ENCODE measurements at places on chromosomes 1 and 21. TPM values are rescaled to one million over a fixed set of nuclear protein-coding genes. Genes with fewer than 3 reads are reported as not detected.

RNF11 gene
- 110 TPM for polyA plus RNA-seq

ZSWIM5 gene
- polyA plus RNA-seq: 0.34 TPM

DNA sequence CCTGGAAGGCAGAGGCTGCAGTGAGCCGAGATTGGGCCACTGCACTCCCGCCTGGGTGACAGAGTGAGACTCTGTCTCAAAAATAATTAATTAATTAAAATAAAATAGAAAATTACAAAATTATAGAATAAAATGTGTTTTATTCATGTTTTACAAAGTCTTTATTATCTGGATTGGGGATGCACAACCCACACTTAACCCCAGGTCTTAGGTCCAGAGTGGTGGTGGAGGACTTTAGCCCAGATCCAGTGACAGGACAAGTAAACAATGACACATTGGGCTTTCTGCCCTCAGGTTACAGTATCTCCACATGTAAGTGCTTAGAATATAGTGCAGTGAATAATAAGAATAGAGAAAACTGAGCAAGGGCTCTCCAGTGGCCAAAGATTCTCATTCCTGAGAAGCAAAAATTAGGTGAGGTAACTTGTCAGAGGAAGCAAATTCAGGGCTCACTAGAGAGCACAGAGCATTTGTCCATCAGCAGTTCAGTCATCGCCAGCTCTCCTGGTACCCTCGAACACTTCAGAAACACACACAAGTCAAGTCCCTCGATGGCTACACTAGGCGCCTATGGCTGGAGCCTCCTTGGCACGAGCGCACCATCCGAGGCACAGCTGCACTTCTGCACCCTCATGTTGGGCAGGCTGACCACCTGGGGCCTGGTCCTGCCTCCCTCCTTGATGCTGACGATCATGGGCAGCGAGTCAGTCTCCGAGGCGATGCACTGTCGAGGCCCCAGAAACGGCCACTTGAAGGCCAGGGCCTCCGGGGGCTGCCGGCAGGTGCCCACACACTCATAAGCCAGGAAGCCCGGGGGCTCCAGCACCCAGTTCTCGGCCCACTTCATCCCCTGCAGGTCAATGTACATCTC is 2.6 kb downstream of the LEFTY1 start:
- no peak for DNase-seq

GRCh38 chr21:34970566-34970965 is 78.5 kb downstream of the RUNX1 start:
- no peak for DNase-seq

- no peak for DNase-seq
Measured at GRCh38 chr1:184890539-184890973, 83.8 kb downstream of the NIBAN1 start.

DNA sequence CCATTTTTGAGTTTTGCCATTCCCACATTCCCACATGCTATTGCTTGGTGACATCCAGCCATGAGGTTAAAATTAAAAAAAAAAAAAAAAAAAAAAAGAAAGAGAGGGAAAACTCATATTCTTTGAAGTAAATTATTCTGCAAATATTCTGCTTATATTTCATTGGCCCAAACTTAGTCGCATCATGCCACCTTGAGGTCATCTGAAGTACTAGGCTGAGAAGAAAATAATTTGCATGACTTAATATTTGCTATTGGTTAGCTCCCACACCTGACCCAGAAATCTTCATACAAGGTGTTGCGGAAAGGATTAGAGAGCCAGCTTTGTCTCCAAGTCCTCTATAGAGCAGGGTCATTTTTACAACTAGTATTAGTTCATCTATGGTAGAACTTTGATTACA is 2206.0 kb downstream of the MRPL39 start:
- no peak for DNase-seq

DNA sequence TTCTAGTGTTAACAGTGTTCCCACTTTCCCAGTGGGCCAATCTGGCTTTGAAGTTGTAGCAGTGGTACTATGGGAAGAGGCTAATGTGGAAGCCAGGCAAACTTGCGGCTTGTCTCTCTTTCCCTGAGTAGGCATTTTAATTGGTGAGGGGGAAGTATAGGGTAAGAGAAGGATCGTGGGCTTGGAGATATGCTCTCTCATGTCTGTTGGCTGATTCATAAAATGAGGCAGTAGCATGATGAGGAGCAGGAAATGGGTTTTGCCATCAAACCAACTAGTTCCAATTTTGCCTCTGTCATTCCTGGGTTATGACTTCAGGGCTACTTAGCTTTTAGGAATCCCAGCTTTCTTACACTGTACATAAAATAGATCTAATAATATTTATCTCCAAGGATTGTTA is 12.1 kb downstream of the C8A start:
- no peak for DNase-seq

DNA sequence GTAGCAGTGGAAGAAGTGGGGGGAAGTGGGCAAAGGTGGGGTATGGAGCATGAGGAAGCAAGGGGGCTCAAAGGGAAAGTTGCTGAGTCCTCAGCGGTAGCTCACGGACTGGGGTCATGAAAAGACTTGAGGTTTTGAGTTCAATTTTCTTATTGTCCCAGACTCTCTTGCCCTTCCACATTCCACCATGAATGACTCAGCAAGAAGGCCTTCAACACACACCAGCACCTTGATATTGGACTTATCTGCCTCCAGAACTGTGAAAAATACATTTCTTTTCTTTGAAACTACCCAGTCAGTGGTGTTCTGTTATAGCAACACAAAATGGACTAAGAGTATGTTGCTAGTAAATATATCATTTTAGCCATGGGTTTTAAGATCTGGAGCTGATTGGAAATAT is 17.3 kb upstream of the RHBDL2 start:
- DNase-seq: no peak

DNA sequence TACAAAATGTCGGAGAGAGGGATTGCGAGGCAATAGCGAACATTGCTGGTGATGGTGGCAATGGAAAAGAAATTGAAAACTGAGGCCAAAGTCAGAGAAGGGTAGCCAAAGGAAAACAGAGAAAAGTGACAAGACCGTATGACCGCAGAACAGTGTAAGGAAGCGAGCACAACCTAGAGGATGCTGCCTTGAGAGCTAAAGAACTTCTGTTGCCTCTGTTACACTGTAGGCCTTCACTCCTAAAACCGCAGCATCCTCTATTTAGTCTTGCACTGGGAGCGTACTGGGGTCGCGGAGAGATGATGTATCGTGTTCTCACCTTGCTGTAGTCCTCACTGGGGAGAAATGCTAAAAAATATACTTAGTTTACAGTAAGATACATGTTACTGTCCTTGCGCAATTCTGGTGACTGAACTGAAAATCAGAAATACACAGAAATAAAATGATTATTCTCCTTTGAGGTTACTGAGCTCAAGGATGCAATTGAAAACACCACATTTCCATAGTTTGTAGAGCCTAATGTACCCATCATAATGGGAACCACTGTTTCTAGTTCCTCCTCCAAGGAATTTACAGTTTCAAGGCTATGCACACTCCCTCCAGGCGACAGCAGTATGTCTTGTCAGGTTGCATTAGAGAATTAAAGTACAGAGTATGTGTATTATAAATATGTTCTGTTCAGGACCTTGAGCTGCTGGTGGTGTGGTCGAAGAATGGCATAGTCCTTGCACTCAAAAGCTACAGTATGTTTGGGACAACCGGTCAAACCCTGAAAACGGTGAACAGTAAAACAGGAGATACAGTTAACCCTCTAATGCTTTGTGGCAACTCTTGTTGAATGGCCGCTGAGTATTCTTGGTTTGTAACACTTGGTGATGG is 1.3 kb downstream of the NEK7 start:
- DNase-seq: no peak

- no peak for DNase-seq
Measured at GRCh38 chr1:22595108-22595507, 31.8 kb downstream of the EPHA8 start.

DNA sequence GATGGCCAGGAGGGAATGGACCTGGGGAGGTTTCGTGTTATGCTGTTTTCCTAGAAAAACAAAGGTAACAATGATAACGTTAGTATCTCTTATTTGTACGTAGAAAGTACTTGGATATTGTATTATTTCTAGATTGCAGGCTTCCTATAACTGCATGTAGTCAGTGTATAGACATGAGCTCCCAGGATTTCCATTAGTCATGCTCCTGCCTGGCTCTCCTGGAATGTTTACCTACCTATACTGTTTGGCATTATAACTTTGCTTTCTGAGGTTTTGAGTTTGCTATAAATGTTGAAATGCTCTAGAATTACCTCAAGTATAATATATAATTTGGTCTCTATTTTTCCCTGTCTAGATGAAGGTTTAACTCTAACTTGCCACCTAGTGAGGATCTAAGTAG is 66.1 kb downstream of the TTC3 start:
- DNase-seq: no peak

- DNase-seq: no peak
Measured at GRCh38 chr1:56302878-56303277, 276.5 kb downstream of the PLPP3 start.

DNA sequence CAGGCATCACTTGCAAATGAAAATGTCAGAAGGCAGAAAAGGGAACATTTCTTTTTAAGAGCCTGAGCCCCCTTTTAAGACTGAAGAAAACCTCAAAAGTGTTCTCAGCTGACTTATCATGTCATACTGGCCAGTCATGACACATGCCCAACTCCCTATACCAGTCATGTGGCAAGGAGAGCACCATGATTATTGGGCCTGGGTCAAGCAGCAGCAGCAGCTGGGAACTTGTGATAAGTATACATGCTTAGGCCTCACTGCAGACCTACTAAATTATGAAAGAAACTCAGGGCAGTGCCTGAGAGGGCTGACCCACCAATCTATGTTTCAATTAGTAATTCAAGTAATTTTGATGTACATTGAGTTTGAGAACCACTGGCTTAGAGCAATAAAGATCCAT is 8.6 kb downstream of the RO60 start:
- no peak for DNase-seq

DNA sequence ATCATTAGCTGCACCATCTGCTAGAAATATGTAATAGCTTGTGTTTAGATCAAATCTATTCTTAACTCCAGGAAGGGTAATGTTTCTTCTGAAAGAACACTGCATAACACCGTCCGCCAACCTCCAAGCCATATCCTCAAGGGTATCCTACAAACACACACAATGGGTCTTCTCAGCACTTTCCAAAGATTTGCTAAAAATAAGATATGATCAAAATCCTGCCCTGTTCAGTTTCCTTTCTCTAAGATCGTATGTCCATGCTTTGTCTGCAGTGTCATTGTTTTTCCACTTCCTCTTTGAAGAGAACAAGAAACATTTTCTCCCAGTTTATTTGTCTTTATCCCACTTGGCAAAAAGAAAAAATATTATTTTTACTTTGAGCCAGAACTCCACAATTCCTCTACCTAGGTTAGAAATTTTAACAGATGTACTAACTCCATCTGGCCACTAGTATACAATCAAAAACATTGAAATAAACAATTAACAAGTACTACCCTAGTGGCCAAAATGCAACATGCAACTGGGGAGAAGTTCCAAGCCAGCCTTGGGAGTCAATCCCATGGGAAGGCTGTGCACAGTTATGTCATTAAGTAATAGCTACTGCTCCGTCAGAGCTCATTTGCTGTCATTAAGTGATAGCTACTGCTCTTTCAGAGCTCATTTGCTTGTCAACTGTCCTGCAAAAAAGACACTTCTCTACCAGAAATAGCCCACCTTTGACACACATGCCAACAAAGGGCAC is 37.8 kb downstream of the FRRS1 start:
- DNase-seq: no peak

DNA sequence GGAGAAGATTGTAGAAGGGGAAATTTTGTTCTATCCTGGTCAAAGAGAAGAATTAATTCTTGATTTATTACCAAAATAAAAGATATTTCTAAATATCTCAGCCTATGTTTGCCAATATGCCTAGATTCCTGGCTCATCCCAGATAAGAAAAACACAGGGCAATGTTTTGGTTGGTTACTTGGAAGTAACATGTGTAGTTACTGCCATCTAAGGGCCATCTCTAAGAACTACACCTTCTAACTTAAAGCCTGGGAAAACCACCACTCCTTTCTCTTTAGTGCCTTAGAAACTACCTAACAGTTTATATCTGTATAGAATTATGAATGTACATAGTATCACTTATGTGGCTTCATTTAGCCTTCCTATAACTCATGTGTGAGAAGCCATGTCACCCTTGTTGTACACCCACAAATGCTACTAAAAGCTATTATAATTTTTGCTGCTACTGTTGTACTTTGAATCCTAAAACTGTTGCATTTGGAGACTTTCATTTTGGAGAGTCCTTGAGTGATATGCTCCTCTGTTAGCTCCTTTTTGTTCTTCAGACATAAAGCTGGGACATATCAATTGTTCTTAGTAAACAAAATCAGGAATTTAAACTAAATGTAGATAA is 4.5 kb downstream of the AIM2 start:
- peak; percentile 30 for DNase-seq

DNA sequence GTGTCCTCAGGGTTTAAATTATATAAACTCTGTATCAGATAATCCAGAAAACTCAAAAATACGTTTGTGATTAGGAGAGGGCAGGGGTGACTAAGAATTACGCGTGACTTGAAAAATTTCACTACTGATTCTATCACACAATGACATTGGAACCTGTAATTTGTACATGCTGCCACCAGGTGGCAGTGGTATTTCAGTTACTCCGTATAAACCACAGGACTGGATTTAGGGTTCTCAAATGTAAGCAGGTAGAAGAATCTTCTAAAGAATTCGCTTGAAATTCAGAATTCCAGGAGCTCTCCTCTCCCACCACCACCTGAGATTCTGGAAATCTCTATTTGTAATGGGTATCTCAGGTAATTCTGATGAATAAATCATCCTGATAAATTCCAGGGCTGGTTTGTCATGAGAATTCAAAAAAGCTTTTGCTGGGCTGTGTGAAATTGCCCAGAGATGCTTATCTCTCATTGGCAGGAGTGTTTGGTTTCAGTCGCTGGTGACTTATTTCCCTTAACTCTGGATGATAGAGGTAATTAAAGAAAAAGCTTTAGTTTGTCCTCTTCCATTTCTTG is 1.7 kb upstream of the KRTAP7-1 start:
- DNase-seq: no peak

DNA sequence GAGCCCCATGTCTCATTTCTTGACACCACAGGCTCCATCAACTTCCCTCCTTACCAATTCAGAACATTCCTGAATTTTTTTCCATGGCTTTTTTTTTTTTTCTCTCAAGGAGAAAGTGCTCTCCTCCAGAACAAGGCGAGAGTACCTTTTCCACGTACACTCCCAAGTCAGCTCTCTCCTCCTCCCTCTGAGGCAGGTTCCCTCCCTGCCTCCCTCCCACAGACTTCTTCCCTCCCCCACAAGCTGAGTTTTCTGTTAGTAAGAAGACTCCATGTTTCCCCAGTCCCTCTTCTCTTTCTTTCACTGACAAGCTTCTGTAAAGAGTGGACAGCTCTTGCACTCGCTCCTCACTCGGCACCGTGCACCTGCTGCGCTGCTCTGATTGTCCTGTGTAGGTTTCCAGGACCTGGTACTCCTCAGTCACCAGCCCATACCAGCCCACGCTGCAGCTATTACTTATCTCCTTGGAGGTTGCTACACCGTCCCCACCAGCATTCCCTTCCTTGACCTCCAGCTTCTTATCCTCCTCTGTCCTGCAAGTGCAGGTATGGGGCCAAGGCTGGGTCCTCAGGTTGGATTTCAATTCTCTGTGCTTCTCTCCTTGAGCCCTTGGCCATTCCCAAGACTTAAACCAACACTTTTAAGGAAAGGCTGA is 3.8 kb downstream of the TRAF5 start:
- no peak for DNase-seq
